ENCODE measurements at places on chromosomes 1 and 21.

- peak; percentile 67 for DNase-seq
Observed at GRCh38 chr21:14453339-14454015, 70.5 kb upstream of the HSPA13 start.

DNA sequence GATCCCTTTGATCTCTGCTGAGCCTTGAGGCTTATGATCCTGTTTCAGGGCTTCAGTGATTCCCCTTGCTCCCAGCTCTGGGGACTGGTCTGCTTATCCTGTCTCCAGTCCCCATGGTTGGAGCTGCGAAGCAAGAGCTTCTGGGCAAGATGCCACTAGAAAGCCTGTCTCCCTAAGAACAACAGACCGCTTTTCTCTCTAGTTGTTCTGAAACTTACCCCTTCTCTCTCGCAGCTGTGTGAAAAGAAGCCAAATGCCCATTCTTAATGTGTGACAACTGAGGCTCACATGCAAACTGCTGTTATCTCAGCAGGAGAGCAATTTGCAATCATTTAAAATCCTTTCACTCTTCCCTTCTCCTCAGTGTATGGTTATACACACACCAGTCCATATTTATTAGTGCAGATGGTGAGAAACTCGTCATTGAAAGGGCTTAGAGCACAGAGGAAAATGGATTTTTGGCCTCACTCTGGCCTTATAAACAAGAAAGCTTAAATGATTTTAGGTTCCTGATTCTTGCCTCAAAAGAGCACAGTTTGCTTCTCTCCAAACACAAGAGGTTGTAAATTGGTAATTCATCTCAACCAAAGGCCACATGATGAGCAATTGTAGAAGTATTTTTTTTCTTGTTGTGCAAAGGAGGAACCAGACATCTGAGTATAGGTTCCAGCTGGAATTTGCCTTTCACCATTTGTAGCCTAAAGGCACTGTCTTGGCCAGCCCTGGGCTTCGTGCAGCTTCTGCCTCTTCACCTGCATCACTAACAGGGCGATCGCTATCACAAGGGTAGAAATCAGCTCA is 179.2 kb upstream of the LMO4 start:
- DNase-seq = no peak

- no peak for DNase-seq
Observed at GRCh38 chr1:226470921-226471866, 63.3 kb upstream of the PARP1 start.

GRCh38 chr1:108119500-108119899 is 80.6 kb downstream of the SLC25A24 start:
- DNase-seq = no peak

- DNase-seq = no peak
Observed at GRCh38 chr1:14015917-14016316, 315.9 kb downstream of the PRDM2 start.

DNA sequence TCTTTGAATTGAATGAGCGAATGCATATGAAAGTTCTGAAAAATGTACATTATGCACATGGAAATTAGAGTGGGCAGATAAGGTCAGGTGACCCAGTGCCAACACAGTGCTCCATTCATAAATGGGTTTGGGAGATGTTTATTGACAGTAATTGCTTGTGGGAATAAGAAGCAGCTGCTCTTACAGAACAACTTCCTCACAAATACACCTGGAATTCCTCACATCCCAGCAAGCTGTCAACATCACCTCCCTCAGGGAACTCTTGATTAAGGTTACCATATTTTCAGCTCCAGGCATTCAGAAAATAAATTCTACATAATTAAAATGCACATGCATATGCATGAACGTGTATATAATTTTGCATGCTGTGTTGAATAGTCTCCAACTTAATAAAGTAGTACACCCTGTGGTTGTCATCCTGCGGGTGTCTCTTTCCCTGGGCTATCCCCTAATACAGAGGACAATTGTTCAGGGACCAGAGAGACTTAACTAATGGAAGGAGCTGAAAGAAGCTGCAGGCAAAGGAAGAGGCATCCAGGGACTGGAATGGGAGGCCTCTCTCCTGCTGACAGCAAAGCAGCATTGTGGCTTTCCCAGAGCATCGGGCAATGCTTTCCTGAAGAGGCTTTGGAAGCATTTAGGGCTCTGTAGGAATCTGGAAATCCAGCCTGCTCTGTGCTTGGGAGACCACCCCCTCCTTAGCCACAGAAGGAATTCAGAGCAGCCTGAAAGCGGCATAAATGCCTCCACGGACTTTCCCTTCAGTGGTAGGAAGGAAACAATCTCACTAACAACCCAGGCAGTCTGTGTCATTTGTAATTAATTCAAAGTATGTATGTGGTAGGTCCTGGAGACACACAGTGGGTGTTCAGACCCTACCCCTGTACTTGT is 55.2 kb upstream of the GNG12 start:
- no peak for DNase-seq

GRCh38 chr1:65939636-65940035 is 146.9 kb downstream of the PDE4B start:
- DNase-seq = no peak

GRCh38 chr1:205228093-205228521 is 361 bp downstream of the TMCC2 start:
- DNase-seq = no peak

GRCh38 chr1:61699911-61700851 is 24.8 kb downstream of the TM2D1 start:
- no peak for DNase-seq

DNA sequence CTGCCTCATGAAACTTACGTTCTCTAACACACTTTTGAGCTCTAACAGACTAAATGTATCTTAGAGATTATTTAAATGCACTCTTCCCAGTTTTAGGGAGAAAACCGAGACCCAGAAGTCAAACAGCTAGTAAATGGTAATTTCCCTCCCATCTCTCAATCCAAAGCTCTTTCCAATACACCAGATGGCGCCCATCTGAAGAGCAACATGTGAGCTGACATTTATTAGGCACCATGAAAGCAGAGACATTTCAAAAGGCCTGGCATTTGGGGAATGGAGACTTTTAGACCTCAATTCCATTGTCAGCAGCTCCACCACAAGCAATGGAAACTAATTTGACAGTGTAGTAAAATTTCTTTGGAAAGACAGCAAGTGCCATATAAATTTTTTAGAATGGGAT is 191.4 kb downstream of the DAB1 start:
- no peak for DNase-seq

DNA sequence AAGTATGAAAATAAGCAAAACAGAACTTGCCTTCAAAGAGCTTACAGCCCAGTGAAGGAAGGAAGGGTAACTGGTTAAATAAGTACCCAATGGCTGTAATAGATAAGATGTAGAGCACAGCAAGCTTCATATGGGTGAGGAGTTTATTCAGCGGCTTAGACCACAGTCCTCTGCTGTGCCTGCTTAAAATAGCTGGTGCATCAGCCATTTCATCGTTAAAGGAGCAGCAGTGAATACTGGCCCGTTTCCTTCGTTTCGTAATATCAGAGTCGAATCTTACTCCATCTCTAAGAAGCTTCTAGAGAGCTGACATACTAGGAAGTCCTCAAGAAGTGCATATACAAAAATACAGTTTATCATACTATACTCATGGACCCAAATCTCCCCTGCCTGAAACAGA is 286.5 kb downstream of the NFIA start:
- DNase-seq = no peak

DNA sequence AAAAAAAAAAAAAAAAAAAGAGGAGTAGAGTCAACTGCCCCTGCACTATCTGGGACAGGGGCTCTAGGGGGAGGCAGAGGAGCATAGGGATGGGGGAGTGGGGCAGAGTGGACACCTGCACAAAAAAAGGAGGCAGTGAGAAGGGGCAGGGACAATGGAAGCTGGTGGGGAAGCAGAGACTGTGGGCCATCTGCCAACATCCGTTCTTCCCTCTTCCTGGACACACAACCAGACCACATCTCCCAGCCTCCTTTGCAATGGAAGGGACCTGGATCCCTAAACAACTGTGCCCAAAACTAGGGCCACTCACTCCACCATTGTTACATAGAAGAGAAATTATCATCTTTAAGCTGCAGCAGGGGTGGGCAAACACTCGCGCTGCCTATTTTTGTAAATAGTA is 38.4 kb downstream of the NEK2 start:
- no peak for DNase-seq

- DNase-seq = no peak
Observed at GRCh38 chr1:98975113-98975512, 29.5 kb downstream of the PLPPR5 start.

GRCh38 chr1:75937034-75937433 is 4.8 kb upstream of the ASB17 start:
- DNase-seq = no peak

DNA sequence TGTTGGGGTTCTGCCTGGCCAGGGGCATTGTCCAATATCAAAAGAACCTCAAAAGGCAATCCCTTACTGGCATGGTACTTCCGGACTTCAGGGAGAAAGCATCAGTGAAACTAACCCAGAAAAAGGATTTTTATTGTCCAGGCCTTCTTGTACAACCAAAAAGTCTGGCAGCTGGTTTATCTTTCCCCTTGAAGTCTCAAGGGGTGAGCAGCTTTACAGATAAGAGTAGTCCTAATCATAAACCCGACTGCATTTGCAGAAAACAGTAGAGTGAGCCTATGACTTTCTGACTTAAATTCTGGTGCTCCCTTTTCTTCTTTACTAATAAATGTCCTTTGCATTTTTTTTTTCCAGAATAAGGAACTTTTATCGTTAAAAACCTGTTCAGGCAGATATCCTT is 104.0 kb upstream of the CHRM3 start:
- no peak for DNase-seq

- DNase-seq = no peak
Observed at GRCh38 chr1:239739919-239740318, 351.8 kb upstream of the FMN2 start.

DNA sequence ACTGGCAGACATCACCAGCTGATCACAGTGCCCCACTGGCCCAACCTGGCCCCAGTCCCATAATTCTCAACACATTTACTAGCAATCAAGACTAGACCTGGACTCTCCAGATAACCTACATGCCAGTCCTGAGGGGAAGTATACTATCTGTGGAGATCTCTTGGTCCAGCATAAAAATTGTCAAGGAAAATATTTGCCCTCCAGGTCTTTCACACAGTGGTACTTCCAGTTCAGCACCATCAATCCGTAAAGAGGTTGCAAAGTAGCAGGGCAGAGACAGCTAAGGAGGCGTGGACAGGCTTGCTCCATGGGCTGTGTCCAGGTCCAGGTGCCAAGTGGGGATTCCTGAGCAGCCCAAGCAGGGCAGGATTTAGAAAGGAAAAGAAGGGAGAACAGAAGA is 143.6 kb upstream of the BACE2 start:
- no peak for DNase-seq

DNA sequence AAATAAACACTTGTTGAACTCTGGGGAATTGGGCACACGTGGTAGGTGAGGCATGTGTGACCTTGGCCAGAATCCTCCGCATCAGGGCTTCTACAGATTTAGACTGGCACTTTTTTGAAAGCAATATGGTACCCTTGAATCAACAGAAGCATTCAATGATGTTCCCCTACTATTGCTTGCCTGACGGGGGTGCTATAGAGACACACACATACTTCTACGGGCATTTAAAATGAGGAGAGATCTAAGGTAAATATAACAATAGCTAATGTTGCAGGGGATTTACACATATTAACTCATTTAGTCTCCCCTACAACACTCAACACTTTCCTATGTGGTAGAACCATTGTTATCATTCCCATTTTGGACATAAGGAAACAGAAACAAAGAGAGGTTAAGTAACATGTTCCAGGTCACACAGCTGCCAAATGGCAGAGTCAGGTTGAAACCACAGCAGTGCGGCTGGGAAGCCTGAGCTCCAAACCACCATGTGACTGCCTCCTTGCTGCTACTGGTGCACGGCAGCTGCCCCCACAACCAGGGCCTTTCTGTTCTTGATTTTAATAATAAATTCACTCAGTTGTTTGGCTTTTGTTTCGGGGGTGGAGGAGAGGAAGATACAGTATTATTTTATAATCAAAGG is 147.4 kb downstream of the ZNF281 start:
- DNase-seq = peak; percentile 64

- DNase-seq = no peak
Observed at GRCh38 chr1:225770561-225771248, 6.9 kb upstream of the SRP9 start.

DNA sequence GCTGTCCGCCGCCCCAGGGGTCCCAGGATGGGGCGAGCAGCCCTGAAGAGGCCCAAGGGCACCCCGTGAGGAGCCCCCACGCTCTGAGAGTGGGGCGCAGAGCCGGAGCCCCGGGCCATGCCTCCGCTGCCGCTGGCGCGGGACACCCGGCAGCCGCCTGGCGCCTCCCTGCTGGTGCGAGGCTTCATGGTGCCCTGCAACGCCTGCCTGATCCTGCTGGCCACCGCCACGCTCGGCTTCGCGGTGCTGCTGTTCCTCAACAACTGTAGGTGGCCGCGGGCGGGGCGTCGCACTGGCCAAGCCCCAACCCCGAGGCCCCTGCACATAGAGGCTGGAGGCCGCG is 14.5 kb downstream of the AGRN start:
- no peak for DNase-seq

- DNase-seq = no peak
Observed at GRCh38 chr1:59125676-59126320, 171.1 kb upstream of the FGGY start.

- DNase-seq = no peak
Observed at GRCh38 chr1:176445402-176445801, 17.6 kb upstream of the PAPPA2 start.

DNA sequence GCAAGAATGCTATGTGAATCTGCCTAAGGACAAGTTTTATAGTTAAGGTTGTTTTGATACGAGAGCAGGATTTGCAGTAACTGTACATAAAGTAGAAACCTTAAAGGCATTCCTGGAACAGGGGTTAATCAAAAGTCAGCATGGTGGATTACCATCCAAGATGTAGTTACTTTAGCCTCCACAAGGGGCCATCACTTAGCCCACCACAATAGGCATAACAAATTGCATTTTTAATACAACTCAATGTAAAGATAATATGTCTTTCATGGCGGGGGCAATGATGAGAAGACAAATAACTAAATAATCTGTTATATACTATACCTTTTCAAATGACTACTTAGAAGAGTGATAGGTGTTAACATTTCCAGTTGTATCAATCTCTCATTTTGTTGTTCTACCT is 611.2 kb upstream of the ADGRL4 start:
- no peak for DNase-seq

DNA sequence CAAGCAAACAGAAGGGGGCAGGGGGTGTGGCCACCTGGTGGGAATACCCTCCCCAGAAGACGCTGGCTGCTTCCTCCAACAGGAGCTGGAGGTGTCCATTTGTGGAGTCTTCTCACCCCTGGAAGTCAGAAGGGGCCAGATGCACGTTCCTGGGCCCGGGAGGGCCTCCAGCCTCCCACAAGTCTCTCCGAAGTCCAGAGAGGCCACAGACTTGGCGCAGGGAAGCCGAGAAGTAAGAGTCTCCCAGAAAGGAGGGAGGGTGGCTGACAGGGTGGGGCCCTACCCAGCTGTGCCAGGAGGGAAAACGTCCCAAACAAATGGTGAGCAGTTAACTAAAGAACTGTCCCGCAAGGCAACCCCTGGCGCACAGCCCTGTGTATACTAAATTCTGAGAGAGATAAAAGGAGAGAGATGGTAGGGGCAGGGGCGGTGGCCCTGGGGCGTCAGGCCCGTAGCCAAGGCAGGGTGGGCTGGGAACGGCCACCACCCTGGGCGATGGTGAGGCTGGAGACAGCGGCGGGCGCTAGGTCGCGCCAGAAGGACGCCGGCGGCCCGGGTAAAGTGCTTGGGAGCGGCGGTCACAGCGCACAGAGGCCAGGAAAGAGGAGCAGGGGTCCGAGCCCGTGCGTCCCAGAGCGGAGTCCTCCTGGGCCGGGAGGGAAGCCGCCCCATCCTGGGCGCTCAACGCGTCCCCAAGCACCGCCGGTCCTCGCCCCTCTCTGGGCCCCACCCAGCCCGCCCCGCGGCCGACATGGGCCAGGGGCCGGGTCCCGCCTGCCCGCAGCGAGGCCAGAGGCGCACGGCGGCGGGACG is 1.2 kb downstream of the CHD5 start:
- no peak for DNase-seq

GRCh38 chr1:22848405-22848804 is 124.3 kb downstream of the LACTBL1 start:
- DNase-seq = no peak

Data from GM12864 (cell line).